ENCODE measurements at places on chromosomes 12 and 14.
A peak's percentile ranks its signal among the peaks of the same experiment; 100 is the strongest.

GRCh38 chr12:22700106-22700505, 75.1 kb downstream of the ETNK1 start:
- DNase-seq, result peak; percentile 66

DNA sequence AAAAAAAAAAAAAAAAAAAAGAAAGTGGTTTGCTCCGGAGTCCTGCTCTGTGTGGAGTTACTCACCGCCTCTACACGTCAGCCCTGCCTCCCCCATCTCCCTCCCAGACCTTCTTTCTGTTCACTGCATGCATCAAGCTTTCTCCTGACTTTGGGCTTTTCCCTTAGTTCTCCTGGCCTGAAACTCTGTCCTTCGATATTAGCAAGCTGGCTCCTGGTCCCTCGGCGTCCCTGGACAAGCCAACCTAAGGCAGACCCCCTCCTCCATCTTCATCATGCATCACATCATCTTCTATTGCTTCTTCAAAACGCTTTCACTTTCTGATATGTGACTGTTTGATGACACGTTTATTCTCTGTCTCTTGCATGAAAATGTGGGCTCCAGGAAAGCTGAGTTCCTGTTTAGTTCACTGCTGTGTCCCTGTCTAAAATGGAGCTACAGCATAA, 40.6 kb downstream of the SLC15A4 start:
- no peak for DNase-seq

DNA sequence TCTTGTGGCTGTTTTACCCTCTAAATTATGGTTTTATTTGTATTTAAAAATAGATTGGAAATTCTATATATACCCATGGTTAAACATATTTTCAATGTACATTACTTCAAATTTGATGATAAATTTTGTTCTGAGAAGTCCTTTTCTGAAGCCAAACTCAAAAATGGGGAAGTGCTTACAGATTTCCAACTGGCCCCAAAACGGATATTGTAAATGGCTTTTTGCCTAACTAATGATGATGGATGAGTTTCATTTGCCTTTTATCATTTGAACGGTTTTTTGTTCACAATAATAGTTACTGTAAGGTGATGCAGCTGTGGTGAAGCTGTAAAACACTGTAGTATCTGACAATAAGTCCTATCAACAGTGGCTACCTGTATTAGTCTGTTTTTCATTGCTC, 136.9 kb downstream of the FUT8 start:
- no peak for DNase-seq

DNA sequence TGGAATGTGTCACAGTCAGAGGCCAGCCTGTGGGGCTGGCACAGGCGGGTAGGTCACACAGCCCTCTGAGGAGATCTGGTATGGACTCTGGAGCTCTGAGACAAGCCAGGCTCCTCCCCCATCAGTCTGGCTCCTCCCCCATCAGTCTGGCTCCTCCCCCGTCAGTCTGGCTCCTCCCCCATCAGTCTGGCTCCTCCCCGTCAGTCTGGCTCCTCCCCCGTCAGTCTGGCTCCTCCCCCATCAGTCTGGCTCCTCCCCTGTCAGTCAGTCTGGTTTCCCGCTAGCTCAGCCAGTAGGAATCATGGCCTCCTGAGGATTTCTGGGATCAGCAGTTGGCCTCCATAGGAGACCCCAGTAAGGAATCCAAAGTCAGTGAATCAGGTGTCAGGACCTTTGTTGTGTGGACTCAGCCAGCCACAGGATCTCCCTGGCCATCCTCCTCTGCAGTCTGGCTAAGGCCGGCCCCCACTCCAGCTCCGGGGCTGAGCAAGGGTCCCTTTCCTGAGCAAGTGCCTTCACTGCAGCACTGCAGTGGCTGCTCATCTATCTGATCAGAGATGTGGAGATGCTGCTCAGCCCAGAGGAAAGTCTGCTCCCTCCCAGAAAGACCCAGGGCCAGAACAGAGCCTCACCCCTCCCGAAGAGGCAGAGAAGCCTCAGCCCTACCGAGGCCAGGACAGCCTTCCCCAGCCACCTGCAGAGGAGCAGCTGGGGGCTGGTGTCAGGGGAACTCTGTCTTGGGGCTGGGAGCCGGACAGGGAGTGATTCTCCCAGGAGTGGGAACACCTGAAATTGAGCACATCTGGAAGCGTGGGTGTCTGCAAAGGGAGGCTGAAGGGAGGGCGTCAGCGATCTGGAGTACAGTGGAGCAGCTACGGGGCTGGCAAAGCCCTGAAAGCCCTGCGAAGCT, 35.7 kb downstream of the IQSEC3 start:
- DNase-seq, result no peak

DNA sequence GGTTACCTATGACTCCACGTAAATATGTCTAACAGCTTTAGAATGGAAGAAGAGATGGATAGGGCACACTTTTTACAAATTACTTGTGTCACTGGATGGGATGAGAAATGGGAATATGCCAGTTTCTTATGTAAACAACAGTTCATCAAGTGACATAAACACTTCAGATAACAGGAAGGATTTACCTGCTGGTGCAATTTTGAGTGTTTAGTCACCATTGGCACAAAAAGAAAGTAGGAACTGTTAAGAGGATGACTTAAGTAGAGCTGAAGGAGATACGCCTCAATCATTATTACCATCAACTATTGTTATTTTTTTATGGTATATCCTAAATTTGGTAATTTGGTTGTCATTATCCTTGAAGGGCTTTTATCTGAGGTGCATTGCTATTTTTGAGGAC, 83.2 kb downstream of the RMST start:
- DNase-seq, result no peak

- no peak for DNase-seq
These were observed 25.5 kb upstream of the ADIPOR2 start for GRCh38 chr12:1665366-1665765.

GRCh38 chr12:118220702-118221101, 84.8 kb downstream of the PEBP1 start:
- DNase-seq, result no peak

DNA sequence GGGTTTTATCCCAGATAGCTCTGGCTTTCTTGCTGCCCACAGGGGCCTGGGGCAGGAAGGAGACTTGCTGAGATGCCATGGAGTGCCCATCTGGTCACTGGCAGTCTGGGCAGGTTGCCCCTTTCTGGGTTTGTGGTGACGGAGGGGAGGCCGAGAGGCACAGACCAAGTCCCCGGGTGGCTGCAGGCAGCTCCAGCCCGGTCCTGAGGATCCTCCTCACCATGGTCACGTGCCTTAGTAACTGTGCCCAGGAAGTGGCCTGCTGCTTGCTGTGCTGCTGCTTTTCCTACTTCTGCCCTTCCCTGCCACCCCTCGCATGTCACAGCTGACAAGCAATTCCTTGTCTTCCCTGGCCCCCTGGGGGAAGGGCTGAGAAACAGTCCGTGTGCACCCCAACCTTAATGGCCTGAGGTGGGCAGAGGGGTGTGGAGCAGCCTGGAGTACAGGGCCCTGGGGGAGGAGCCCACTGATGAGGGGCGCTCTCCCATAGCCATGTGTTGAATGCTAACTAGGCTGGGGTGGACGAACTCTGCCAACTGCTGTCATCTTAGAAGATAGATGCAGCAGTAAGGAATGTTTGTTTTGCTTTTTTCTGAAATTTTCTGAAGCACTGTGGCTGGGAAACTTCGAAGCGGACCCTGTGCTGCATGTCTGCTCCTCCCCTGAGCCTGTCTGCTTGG, 54.9 kb upstream of the SRSF5 start:
- no peak for DNase-seq

GRCh38 chr12:85179680-85180270, 100.2 kb upstream of the ALX1 start:
- peak; percentile 31 for DNase-seq

GRCh38 chr12:41910578-41911320, 233.9 kb downstream of the GXYLT1 start:
- no peak for DNase-seq

GRCh38 chr14:85159726-85160125, 370.2 kb upstream of the FLRT2 start:
- no peak for DNase-seq

DNA sequence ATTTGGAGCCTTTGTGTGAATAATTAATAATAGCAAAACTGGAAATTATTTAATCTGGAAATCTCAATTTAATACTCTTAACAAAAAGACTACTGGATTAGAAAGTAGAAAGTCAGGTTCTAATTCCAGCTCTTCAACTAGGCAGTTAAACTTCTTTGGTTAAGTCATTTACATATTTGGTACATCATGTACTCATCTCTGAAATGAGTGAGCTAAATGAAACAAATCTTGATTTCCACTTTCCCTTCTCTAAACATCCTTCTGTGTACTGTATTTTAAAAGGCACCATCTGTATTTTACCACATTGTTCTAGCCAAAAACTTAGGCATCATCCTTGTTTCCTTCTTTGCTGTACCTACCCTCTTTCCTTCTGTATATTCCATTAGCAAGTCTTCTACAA, 26.9 kb downstream of the CRADD start:
- DNase-seq, result no peak

DNA sequence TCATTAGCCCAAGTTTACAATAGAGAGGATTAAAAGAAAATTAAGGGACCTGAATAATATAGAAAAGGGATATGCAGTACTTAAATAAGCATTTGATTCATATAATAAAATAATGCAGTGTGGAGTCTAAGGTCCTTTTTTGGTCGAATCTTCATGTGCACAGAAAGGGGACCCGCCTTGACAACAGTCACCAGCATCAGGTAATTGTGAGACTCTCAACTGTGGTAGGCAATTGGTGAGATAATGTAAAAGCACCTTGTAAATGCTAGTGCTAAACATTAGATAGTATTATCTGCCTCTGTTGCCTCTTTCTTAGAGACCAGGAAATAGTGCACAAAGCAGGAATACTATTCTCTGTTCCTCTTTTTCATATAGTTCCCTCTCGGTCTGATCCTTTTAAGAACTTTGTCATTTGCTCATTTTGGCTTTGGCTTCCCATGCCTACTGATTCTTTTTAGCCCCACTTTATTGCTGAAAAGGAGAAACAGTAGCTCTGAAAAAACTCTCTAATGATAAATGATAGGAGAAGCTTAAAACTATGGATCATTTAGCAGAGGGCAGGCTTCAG, 17.5 kb downstream of the CHPT1 start:
- DNase-seq, result no peak

DNA sequence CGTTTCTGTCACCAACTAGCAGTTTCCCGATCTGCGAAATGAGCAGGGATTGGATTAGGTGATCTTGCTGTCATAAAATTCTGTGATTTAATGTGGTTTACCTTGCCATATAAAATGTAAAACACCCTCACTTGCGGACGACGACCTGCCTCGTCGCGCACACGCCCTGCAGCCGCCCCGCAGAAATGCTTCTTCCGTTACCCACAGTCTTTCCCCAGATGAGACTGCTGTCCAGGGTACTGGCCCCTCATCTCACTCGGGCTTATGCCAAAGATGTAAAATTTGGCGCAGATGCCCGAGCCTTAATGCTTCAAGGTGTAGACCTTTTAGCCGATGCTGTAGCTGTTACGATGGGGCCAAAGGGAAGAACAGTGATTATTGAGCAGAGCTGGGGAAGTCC, 17.7 kb upstream of the FOXJ2 start:
- no peak for DNase-seq

- DNase-seq, result no peak
These were observed 32.5 kb upstream of the YAF2 start for GRCh38 chr12:42270596-42270995.

- DNase-seq, result peak; percentile 58
These were observed 18.0 kb upstream of the CRACR2A start for GRCh38 chr12:3770891-3771290.

- DNase-seq, result no peak
These were observed 3.6 kb downstream of the NAB2 start for GRCh38 chr12:57092529-57092862.
